ENCODE measurements at places on chromosomes 6 and 20.
A peak's percentile ranks its signal among the peaks of the same experiment; 100 is the strongest.

DNA sequence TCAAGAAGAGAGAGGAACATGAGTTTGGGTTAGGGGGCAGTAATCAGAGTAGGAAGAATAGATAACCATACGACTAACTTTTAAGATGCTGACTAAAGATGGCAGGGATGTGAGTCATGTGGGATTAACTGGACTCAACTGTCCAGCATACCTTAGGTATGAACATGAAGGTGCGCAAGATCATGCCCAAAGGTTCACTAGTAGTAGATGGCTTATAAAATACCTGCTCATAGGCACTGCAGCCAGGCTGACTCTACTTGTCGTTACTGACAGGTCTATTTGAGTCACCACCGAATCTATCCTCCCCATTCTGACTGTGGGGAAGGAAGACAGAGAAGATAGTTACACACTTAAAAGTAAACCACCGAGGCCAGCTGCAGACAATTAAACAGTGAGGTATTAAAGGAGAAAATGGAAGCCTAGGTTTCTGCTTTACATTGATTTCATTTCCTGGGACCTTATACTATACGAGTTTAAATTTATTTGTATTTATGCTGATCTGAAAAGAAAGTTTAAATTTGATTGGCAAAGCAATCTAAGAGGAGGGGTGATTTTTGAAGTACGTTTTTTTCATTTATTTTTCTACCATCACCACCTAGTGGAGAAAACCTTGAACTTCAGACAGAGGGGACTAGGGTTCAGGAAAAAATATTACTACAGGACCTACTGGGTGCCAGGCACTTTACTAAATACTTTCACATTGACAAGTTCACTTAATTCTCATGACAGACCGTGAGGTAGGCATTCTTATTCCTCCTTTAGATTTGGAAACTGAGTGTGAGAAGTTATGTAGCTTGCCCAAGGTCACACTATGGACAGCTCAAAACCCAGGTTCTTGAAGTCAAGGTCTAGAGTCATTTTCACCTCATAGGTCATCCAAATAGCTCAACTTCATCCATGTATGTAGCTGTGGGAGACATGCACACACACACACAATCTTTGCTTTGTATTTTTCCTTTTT lies 4.0 kb upstream of the WRNIP1 start:
- DNase-seq = no peak

DNA sequence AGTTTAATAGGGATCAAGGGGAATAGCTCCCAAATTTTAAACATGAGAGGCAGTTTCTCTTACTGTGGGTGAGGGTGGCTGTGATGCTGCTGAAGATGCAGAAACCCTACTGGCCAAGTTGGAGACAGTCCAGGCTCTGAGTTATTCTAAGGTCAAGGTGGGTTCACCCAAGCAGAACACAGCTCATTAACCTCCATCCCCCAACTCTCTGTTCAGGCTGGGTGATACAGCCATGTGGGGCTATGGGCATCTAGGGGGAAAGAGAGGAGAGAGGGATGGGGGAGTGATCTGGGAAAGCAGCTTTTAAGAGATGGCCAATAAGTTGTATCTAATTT lies 18.9 kb upstream of the TRAM2 start:
- DNase-seq = peak; percentile 7

DNA sequence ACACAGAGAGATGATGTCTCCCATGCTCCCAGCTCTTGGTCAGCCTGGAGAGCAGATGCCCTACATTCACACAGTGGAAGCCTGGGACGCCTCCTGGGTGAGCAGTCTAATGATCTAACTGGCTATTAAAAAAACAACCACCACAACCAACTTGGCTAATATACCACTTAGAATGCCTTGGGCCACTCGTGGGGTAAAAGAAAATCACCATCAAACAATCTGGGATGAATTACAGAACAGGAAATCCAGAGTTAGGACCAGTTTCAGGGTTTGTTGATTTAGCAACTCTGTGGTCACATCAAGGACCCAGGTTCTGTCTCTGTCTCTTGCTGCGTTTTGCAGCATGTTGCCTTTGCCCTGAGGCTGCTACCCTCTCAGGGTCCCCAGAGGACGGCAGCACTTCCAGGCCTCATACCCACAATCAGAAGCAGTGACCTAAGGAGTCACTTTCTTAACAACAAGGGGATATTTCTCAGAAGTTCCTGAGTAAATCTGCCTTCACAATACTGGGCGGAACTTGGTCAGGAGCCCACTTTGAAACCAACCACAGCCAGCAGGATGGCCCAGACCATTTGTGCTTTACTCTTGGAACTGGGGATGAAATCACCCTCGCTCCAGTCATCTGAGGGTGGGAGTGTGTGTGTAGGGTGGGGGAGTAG lies 118.7 kb downstream of the CLIC5 start:
- no peak for DNase-seq

- DNase-seq = no peak
Observed at GRCh38 chr6:100339574-100340255, 125.0 kb downstream of the SIM1 start.

Measured in SW 1271 (cell line).